AG04449 (cell line): ENCODE measurements at places on chromosomes 7 and 10.

DNA sequence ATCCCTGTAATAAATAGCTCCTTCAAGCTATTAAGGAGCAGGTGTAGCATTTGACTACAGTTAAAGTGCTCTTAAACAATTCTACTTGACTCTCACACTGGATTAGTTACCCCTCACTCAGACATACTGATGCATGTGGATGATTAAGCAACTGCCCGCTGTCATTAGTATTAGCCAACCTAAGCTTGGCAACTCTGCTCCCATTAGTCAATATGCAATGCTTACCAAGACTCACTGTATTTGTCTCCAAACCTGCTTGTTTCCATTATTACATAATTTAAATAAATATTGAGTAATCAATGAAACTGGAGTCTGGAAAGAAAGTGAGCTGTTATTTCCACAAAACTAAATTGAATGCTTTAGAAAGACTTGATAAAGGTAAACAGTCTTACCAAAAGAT lies 144.0 kb upstream of the ASAH2 start:
- no peak for DNase-seq

DNA sequence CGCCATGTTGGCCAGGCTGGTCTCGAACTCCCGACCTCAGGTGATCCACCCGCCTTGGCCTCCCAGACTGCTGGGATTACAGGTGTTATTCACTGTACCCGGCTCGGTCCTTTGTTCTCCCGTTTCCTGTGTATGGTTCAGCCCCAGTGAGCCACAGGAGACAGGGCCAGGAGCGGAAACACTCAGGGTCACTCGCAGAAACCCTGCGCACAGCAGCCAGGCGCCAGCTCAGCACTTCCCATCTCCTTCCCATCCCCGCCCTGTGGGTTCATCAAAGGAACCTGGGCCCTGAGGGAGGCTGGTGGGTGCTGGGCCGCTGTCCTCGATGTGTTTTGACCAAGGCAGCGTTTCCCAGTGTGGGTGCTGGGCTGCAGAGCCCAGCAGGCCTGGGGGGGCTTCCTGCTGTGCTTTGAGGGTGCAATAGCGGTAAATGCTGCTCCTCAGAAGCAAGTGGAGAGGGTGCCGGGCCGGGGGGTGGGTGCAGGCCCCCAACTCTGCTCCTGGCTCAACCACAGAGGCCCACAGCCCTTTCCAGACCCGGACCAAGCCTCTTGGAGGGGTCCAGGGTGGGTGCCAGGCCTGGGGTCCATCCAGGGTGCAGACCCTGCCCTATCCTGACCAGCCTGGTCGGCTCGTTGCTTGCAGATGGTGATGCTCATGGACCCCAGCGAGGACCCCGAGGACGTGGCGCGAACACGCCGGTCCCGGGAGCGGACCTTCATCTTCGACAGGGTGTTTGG lies 15.3 kb upstream of the CHST12 start:
- no peak for DNase-seq

- DNase-seq = no peak
Observed at GRCh38 chr7:46150202-46150601, 229.1 kb upstream of the IGFBP3 start.

DNA sequence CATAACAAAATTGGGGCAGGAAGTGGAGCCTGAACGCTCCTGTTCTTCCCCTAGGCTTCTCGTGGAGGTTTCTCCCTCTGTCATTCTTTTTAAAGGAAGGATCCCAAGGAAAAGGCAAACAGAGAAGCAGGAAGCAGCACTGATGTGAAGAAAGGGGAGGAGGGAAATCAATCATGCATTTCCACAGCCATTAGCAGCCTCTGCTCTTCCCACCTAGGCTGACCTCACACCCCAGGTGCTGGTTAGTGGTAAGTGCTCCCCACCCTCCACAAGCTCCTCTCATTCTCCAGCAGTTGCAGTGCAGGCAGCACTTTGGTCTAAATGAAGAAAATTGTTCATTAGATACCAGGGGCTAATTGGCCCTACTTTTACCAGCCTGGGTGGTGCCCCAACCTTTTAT lies 2.6 kb downstream of the CRHR2 start:
- DNase-seq = no peak

DNA sequence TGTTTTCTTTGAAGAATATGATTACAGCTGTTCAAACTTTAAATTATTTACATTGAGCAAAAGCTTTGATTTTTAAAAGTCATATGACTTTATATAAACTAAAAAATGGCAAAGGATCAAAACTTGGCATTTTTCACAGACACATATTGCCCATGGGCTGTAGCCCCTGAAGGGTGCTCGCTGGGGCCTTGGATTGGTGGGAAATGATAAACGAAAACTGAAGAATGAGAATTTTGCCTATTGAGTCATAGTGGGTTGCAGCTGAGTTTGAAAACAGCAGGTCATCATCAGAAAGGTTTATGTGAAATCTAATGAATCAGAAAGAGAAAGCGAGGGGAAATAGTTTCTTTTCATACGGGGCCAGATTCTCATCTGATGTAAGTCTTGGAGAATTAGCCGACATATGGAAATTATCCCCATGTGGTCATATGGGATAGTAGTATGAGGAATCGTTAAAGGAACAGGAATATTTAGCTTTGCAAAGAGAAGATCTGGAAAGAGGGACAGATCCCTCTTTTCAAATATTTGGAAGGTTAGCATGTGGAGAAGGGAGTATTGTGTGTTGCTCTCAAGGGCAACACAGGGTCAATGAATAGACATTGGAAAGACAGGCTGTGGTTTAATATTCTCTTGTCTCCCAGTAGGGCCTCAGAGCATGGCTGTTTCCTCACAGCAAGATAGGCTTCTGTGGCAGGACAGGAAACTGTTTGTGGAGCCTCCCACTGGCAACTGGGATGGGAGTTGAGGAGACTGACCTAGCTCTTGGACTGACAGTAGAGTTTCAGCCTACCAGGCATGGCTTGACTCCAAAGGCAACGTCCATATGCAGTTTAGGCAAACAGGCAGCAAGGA lies 119.0 kb downstream of the FZD1 start:
- no peak for DNase-seq

DNA sequence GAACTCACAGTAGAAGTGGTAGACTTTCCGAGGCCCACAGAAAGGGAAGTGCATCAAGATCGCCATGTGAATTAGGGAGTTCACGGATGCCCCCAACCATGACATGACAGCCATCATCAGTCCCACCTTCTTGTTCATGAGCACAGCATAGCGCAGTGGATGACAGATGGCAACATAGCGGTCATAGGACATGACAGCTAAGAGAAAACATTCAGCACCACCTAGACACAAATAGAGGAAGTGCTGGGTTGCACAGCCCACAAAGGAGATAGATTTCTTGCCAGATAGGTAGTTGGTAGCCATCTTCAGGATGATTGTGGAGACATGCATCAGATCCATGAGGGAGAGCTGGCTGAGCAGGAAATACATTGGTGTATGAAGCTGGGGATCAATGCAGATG lies 342 bp downstream of the OR2AE1 start:
- no peak for DNase-seq

DNA sequence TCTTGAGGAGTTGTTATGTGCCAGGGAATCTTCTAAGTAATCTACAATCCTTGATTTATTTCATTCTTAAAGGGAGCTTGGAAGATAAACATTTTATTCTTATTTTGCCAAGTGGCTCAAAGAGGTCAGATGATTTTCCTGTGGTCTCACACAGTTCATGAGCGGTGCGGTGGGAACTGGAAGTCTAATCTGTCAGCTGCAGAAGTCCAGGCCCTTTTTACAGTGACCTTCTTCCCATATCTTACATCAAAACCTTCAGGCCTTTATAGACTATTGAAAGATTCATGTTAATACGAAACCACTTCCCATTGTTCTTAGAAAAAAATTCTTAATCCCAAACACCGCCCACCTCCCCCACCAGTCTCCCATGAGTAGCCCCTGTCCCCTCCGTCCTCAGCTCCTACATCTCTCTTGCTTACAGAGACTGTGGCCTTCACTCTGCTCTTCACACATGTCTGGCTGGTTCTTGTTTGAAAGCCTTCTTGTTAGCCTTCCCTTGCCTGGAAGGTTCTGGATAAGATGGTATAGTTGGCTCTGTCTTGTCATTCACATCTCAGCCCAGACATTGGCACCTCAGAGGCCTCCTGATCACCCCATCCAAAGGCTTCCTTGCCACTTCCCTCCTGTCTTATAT lies 61.5 kb downstream of the ITGA8 start:
- no peak for DNase-seq

DNA sequence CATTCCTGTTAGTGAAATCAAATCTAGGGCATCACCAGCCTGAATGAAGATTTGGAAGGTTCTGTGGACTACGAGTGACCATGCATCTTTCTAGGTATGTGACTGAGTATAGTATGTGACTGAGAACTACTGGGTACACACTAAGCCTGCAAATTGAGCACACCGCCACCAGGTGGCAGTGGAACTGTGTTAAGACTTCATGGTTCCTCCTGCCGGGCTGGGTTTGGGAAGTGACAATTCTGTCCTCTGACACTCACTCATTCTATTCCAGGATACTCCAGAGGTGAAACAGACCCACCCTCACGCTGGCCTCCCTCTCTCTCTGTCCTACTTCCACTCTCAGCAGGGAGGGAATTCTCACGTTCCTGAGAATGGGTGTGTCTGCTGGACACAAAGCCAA lies 84.0 kb upstream of the TMEM248 start:
- no peak for DNase-seq

GRCh38 chr7:67738958-67739357 lies 742.3 kb downstream of the TYW1 start:
- peak; percentile 12 for DNase-seq

- DNase-seq = no peak
Observed at GRCh38 chr7:5379546-5379945, 44.1 kb downstream of the TNRC18 start.
